T-cell (primary cell): ENCODE measurements at places on chromosomes 2 and 18. TPM values are rescaled to one million over a fixed set of nuclear protein-coding genes. Genes with fewer than 3 reads are reported as not detected.

The CTAGE1 gene
- not detected for total RNA-seq

DNA sequence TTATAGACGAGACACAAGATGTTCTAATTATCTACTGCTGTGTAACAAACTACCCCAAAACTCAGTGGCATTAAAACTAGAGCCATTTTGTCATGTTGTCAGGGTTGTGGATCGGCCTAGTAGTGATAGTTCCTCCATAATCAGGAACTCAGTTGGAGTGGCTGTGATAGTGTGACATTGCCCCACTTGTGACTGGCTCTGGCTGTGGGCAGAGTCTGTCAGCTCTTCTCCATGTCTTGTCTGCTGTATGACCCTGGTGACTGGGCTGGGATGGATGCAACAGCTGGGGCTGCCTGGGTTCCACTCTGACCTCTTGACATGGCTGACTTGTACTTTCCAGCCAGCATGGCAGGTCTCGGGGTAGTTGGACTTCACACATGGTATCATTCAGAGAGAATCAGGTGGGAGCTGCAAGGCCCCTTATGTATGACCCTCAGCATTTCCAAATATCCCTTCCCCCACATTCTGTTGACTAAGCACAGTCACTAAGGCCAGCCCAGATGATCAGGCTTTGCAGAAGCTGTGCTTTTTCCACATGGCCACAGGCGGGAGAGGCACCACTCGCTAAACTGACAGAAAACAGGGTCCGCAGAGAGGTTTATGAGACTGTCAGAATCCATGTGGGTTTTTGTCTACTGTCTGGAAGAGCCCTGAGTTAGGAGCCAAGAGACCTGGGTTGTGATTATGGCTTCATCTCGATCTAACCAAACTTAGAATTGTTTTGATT, 50.3 kb downstream of the SETBP1 start:
- peaks cover 6% of the 10 kb centered on the region for H3K4me1 ChIP-seq
- H3K27me3 ChIP-seq = no peaks in the 10 kb centered on the region
- H3K4me3 ChIP-seq = no peak overlapping the region
- no peaks in the 10 kb centered on the region for H3K36me3 ChIP-seq

DNA sequence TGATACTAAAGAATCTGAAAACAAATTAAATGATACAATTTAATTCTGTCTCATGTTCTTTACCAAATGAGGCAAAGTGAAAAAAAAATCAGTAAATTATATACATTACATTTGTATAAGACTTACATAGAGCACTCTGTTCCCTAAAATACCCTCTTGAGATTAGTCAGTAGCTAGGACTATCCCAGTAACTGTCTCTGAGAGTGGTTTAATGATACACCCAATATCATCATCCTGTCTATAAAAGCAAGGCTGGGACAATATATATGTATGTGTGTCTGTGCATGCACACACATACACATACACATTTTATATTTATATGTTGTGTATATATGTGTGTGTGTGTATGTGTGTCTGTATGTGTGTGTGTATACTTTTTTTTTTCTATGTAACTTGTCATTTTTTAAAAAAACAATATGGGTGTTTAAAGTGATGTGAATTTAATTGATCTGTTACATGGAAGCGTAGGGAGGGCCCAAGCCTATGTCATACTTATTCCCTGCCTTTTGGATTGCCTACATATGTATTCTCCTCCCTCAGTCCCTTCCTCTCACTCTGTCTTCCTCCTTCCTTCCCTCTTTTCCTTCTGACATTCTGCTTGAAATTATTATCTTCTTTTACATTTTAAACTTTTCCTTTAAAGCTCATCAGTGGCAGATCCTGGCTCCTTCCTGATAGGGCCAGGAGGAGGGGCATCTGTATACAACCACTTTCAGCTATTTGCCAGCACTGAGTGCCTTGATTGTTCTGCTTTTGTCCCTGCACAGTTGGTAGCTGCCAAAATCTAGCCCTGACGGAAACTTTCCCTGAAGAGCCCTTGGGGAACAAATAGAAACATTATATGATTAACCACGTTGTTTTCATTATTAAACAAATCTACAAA, 6.8 kb downstream of the ASXL3 start:
- no peaks in the 10 kb centered on the region for H3K36me3 ChIP-seq
- no peaks in the 10 kb centered on the region for H3K4me1 ChIP-seq
- no peak for DNase-seq
- no peak overlapping the region for H3K27ac ChIP-seq
- H3K4me3 ChIP-seq = no peak overlapping the region
- H3K27me3 ChIP-seq = no peaks in the 10 kb centered on the region

- H3K36me3 ChIP-seq = no peaks in the 10 kb centered on the region
- H3K4me3 ChIP-seq = no peak overlapping the region
- DNase-seq = no peak
Measured at GRCh38 chr18:10099539-10100140, 185.8 kb downstream of the VAPA start.

GRCh38 chr2:222669353-222669752, 2.1 kb upstream of the MOGAT1 start:
- peaks cover 13% of the 10 kb centered on the region for H3K27me3 ChIP-seq
- no peak overlapping the region for H3K27ac ChIP-seq
- no peak overlapping the region for H3K4me3 ChIP-seq
- peaks cover 10% of the 10 kb centered on the region for H3K4me1 ChIP-seq
- no peak for DNase-seq
